ENCODE measurements at places on chromosomes 12 and 14.

- H3K36me3 ChIP-seq, result no peaks in the 10 kb centered on the region
- H3K27ac ChIP-seq, result no peak overlapping the region
- no peaks in the 10 kb centered on the region for H3K4me1 ChIP-seq
- no peak overlapping the region for H3K4me3 ChIP-seq
Measured at GRCh38 chr12:66196806-66197205, 7.8 kb downstream of the IRAK3 start.

GRCh38 chr12:120892265-120892664 is 11.9 kb downstream of the SPPL3 start:
- DNase-seq, result no peak
- H3K4me3 ChIP-seq, result no peak overlapping the region
- no peaks in the 10 kb centered on the region for H3K36me3 ChIP-seq
- H3K27ac ChIP-seq, result peak overlapping the region; percentile 16
- H3K27me3 ChIP-seq, result no peaks in the 10 kb centered on the region

DNA sequence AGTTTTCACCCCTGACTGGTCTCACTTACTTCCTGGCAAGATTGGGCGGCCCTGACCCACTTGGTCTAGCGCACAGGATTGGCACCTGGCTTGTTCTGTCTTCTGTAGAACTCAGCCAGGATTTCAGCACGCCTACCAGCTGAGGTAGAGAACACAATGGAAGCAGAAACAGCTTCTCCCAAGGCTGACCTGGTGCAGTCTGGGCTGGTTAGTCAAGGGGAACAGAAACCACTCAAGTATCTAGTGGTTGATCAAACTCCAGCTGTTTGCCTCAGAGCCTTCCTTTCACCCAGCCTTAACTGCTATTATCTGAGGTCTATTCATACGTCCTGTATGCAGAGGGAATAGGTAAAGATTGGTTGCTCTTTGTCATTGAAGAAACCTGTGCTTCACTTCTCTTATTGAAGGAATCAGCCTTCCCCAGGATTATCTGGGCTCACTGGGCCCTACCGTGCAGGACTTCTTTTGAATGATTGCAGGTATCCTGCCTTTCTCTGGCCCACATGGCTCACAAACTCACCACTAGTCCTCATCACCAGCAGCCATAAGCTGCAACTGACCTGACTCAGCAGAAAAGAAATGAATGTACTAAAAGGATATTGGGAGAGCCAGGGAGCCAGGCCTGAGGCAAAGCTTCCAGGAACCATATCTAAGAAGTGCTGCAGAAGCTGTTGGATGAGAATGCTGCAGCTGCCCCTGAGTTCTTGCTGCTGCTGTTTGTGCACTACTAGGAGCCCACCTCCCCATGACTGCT is 2.5 kb upstream of the PLEKHD1 start:
- H3K4me3 ChIP-seq, result no peak overlapping the region
- no peaks in the 10 kb centered on the region for H3K27me3 ChIP-seq
- H3K4me1 ChIP-seq, result peaks cover 16% of the 10 kb centered on the region
- DNase-seq, result no peak

DNA sequence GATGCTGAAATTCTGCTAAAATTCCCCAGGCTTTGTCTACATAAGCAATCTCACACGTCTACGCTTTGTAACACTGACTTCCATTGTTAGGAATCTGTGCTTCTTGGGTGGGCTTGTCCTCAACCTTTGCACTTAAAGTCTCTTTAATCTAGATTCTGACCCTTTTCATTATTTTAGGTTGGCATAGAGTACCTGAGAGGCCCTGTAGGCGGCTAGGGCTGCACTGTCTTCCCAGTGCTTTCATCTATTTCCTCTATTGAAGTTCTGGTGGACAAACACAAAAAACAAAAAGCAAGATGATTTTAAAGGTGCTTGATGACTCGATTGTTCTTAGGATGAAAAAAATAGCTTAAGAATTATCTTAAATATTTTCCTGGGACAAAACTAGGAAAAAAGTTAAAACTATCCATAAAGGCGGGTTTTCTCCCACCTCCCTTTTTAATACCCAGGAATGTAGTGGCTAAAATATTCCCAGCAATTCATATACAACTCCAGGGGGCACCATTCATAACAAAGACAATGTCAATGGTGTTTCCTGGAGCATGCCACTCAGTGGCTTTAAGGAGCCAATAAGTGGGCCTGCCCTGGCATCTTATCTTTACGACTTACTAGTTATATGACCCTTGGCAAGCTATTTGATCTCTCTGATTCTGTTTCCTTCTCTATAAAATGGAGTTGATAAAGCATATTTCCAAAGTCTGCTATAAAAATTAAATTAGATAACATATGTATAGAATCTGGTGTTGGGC is 197.5 kb downstream of the STXBP6 start:
- no peaks in the 10 kb centered on the region for H3K4me1 ChIP-seq
- no peaks in the 10 kb centered on the region for H3K36me3 ChIP-seq
- H3K4me3 ChIP-seq, result no peak overlapping the region
- no peaks in the 10 kb centered on the region for H3K27me3 ChIP-seq
- no peak overlapping the region for H3K27ac ChIP-seq

GRCh38 chr14:31690056-31690455 is 128.9 kb downstream of the NUBPL start:
- no peak overlapping the region for H3K27ac ChIP-seq
- DNase-seq, result no peak
- no peaks in the 10 kb centered on the region for H3K27me3 ChIP-seq
- H3K4me3 ChIP-seq, result no peak overlapping the region
- no peaks in the 10 kb centered on the region for H3K36me3 ChIP-seq

DNA sequence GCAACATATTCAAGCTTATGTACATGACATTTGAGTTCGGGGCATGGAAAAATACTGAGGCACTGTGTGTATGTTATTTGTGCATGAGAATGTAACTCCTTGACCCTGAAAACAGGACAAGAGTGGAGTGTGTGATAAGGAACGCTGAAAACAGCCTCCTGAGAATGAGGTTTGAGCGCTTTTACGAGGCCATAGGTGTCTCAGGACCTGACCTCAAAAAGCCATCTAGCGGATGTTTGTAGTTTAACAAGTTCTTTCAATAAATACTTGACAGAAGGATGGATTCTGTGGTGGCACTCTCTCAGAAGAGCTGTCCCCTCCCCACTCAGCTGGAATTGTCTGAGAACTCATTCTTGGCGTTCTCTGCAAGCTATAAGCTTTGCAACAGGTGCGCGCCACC is 350.5 kb upstream of the TMTC1 start:
- no peaks in the 10 kb centered on the region for H3K36me3 ChIP-seq
- H3K27me3 ChIP-seq, result no peaks in the 10 kb centered on the region
- no peak for DNase-seq

- no peaks in the 10 kb centered on the region for H3K27me3 ChIP-seq
- no peak overlapping the region for H3K27ac ChIP-seq
- no peak for DNase-seq
- H3K4me1 ChIP-seq, result no peaks in the 10 kb centered on the region
Measured at GRCh38 chr12:43112101-43112920, 439.7 kb downstream of the ADAMTS20 start.

- DNase-seq, result no peak
- H3K4me1 ChIP-seq, result peaks cover 33% of the 10 kb centered on the region
- peak overlapping the region; percentile 85 for H3K27ac ChIP-seq
- no peak overlapping the region for H3K4me3 ChIP-seq
Measured at GRCh38 chr14:64806862-64807495, 72.7 kb downstream of the SPTB start.

DNA sequence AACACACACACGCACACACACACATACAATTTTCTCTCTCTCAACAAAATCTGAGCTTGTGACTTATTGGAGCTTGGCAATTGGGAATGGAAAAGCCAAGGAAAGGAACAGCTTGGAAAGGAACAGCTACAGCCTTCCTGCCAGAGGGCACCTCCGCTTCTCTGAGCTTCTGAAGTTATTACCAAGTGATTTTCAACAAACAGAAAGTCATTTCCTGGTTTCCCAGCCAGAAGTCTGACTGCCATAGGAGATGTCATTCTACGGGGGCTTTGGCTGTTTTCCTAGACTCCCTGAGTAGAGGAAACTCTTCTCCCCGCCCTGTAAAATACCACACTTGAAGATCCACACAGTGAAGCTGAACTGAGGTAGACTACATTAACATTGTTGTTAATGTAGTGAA is 198.3 kb downstream of the CFAP54 start:
- H3K36me3 ChIP-seq, result no peaks in the 10 kb centered on the region
- H3K27me3 ChIP-seq, result no peaks in the 10 kb centered on the region
- no peak overlapping the region for H3K27ac ChIP-seq
- DNase-seq, result no peak
- no peaks in the 10 kb centered on the region for H3K4me1 ChIP-seq

GRCh38 chr12:66500091-66500490 is 178.8 kb downstream of the GRIP1 start:
- H3K36me3 ChIP-seq, result no peaks in the 10 kb centered on the region

DNA sequence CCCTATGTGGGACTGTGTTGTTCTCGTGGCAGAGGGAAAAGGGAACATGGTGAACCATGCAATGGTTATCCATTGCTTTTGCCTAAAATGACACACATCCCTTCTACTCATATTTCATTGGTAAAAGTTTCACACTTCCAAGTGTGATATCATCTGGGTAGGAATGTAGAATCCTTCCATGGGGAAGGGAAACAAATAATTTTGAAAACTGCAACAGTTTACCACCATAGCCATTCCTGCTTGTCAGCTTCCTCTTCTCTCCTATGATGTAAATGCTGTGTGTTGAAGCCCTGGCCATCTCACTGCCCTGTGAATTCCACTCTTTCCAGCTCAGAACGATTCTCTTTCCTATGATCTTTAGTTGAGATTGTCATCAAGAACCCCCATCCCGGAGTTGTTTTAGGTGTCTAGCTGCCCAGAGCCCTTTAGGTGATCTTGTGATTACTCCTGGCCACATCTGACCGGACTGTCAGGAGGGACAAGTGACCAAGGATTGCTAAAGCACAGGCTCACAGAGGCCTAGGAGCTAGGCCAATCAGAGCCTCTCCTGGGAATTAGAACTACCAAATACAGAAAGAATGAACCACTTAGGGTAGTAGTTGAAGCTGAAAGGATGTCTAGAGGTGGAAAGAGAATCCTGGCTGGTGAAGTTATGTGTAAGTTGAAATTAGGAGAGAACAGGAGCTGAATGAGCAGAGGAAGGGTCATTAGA is 84.6 kb downstream of the VCPKMT start:
- H3K27me3 ChIP-seq, result no peaks in the 10 kb centered on the region
- no peak overlapping the region for H3K4me3 ChIP-seq
- no peak for DNase-seq

DNA sequence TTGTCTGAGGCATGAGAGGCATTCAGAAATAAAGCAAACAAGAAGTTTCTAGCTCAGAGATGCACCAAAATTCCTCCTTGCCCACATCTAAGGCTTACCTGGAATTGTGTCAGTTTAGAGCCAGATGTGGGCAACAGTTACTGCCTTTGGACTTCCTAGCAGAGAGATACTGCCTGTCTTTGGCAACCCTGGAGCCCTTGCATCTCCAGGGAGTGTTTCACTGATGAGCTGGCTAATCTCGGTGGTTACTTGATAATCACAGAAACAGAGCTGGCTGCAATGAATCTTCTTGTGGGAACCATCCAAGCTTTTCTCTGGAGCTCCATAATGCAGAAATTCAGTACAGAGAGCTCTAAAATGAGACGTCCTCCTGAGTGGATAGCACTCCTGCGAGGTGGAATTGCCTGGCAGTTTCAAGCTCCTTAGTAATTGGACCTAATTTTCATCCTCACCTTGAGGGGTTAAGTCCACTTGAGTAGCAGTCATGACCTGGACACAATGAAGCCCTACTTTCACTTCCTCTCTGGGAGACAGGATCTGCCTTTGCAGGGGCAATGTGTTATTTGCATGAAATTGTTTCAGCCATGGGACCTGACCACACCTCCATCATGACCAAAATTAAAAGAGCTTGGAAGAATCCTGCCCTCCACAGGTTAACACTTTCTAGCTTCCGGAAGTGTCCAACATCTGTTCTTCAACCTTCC is 108.8 kb upstream of the ARHGAP5 start:
- no peak overlapping the region for H3K4me3 ChIP-seq
- peaks cover 11% of the 10 kb centered on the region for H3K4me1 ChIP-seq
- no peaks in the 10 kb centered on the region for H3K27me3 ChIP-seq
- no peak for DNase-seq

DNA sequence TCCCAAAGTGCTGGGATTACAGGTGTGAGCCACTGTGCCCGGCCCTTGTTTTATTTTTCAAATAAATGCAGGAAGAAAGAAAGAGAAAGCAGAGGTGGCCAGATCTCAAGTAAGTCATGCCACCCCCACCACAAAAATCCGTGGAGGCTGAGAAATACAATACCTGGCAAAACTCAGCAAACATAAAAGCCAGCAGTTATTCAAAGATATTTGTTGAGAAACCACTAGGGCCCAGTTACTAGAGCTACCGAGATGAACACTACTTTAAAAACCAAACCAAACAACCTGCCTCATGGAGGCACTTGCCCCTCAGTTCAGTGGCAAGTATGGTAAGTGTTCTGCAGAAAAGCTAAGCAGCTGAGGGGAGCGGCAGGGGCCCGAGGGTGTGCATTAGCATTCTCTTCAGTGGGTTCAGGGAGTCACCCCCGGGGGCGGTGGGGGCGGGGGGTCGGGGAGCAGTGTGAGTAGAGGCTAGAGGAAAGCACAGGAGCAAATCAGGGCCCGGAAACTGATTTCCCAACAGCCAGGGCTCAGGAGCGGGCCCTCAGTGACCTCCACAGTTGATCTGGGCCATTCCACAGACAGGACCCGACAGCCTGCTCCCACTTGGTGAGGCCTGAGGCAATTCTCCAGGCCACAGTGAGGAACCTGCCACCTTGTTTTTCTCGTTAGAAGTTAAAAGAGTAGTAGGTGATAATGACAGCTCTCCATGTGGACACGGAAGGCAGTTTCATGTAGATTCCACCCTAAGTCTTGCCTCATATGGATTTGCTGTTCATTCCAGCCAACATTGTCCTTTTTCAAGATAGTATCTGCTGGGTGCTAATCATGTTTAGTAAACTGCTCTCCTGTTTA is 8.6 kb downstream of the EVL start:
- no peaks in the 10 kb centered on the region for H3K27me3 ChIP-seq
- no peak for DNase-seq
- H3K36me3 ChIP-seq, result no peaks in the 10 kb centered on the region
- no peak overlapping the region for H3K27ac ChIP-seq
- H3K4me1 ChIP-seq, result no peaks in the 10 kb centered on the region

- no peak for DNase-seq
- peaks cover 34% of the 10 kb centered on the region for H3K4me1 ChIP-seq
- H3K27ac ChIP-seq, result no peak within 1 kb of the TSS
- H3K4me3 ChIP-seq, result peak within 1 kb of the TSS; percentile 62
- H3K36me3 ChIP-seq, result no peaks in the 10 kb centered on the region
Measured at GRCh38 chr12:116881325-116881876, at the start of gene HRK. TSS of gene HRK (minus strand) at chr12:116881441. CDS start at chr12:116881307, 134 bp downstream.

GRCh38 chr12:110270125-110270962 is 10.7 kb upstream of the ATP2A2 start:
- H3K27me3 ChIP-seq, result no peaks in the 10 kb centered on the region
- peaks cover 46% of the 10 kb centered on the region for H3K4me1 ChIP-seq
- peak overlapping the region; percentile 5 for H3K4me3 ChIP-seq
- peak; percentile 58 for DNase-seq
- H3K36me3 ChIP-seq, result no peaks in the 10 kb centered on the region

- H3K4me1 ChIP-seq, result no peaks in the 10 kb centered on the region
- no peaks in the 10 kb centered on the region for H3K27me3 ChIP-seq
- no peak overlapping the region for H3K27ac ChIP-seq
- no peak overlapping the region for H3K4me3 ChIP-seq
- no peaks in the 10 kb centered on the region for H3K36me3 ChIP-seq
Measured at GRCh38 chr12:92546635-92547348, 156.0 kb upstream of the PLEKHG7 start.

Measured in psoas muscle (tissue), 8 donors.